NCI-H1417 treated with DMSO at 0.1 percent for 48 hours (cell line): ENCODE measurements at places on chromosomes 16 and 17.

DNA sequence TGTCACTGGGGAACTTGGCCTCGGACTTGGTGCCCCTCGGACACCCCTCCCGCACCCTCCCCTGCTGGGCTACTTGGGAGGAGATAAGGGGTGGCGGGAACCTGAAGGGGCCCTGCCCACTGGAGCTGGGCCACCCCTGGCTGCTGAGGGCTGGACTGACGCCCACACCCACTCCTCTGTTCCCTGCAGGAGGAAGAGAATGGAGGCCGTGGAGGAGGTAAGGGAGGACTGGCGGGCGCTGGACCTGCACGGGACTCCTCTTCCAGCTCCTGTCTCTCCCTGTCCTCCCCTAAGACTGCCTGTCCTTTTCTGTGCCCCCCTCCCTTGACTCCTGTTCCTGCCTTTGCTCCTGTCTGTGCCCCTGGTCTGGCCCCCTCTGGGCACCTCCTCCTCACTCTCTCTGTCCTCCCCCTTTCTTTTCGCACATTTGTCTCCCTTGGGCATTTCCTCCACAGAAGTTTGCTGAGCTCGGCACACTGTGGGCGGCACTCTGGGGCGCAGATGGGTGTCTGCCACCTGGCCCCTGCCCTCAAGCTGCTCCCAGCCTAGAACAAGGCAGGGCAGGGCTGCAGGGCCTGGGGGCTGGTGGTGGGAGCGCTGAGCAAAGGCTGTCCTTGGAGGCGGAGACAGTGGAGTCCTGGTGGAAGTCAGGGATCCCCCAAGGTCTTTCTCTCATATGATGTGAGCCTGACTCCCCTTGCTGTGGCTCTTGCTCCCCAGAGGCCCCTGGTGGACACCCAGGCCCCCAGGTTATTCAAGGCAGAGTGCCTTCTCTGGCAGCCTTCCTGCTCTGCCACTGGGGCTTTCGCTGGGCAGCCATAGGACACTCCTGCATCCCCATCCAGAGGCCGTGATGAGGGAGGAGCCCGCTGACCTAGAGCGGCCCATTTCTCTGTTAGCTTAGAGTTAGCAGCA is 32.7 kb downstream of the ARHGAP23 start:
- no peak for DNase-seq

DNA sequence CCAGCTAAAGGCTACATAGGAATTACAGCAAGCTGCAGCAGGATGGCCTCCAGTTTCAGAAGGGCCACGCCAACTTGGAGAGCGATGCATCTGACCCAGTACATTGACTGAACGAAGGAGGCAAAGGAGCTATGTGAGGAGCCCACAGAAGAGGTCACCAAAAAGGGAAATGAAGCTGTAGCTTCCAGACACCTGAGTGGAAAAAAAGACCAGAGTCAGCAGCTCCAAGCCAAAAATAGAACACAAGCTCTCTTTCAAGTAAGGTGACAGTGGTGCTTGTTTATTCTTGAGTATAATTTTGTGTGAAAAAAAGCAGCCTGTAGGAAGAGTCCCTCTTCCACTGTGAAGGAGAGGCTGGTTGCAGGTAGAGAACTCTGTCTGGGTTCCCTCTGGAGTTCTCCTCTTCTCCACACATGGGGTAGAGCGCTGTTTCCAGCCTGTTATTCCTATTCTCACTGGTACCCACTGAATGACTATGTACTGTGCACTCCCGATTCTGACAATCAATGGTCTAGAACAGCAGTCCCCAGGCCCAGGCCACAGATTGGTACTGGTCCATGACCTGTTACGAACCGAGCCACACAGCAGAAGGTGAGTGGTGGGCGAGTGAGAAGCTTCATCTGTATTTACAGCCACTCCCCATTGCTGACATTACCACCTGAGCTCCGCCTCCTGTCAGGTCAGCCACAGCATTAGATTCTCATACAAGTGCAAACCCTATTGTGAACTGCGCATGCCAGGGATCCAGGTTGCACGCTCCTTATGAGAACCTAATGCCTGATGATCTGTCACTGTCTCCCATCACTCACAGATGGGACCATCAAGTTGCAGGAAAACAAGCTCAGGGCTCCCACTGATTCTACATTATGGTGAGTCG is 15.1 kb downstream of the CCL4 start:
- no peak for DNase-seq

- DNase-seq = no peak
Observed at GRCh38 chr17:42358434-42358833, 29.8 kb downstream of the STAT3 start.

- no peak for DNase-seq
Observed at GRCh38 chr17:49148171-49148570, 15.6 kb downstream of the B4GALNT2 start.

GRCh38 chr16:85104821-85105391 is 7.4 kb downstream of the CIBAR2 start:
- DNase-seq = no peak

GRCh38 chr16:56915336-56916119 is 16.4 kb upstream of the HERPUD1 start:
- DNase-seq = no peak

DNA sequence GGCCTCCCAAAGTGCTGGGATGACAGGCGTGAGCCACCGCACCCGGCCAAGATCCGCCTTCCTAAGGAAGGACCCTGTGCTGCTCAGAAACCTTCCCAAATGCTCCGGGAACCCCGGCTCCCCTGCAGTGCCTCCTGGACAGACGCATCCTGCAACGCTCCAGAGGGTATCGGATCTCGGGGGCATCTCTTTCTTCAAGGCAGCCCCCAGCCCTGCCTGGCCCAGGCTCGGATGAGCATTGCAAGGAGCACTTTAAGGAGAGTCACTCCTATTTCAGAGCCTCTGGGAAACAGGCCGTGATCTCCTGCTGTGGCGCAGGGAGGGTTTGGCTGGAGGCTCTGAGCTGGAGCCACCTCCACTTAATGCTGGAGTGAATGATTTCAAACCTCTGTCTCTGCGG is 17.2 kb upstream of the ABR start:
- no peak for DNase-seq

GRCh38 chr17:17422641-17423040 is 54.2 kb upstream of the MED9 start:
- no peak for DNase-seq

GRCh38 chr16:88446061-88446460 is 7.0 kb upstream of the ZFPM1 start:
- DNase-seq = no peak

GRCh38 chr17:67993998-67994361 is 2.3 kb downstream of the C17orf58 start:
- DNase-seq = no peak

GRCh38 chr16:81861503-81861902 is 82.4 kb downstream of the PLCG2 start:
- DNase-seq = no peak

DNA sequence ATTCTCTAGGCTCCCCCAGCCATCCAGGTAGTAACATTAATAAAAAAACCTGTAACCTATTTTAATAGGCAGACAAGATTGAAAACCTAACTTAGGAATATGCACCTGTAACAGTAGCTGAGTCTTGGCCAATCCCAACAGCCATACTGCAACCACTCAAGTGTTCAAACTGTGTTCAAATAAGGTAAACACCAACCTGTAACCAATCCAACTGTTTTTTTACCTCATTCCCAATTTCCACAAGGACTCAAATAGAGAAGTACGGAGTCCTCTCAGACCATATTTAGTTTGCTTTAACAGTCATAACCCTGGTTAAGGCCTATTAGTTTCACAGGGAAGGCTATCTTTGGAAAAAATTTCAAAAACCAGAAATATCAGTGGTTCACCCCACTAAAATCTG is 40.4 kb upstream of the NOS2 start:
- no peak for DNase-seq

DNA sequence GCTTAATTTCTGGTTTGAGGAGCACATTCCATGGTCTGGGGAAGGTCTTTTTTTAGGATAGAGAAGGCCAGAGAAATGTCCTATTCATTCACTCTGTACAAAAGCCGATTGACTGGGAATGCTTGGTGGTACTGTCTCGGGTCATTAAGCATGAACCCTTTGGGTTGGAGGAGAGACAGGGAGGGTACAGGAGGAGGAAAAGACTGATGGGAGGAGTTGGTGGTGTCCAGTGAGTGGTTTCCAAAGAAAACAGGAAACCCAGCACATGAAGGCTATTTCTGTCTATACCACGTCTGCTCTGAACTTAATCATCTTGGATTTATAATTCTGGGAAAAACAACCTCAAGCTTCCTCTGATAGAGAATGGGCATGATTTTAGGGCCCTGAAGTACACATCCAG is 111.9 kb downstream of the XYLT1 start:
- DNase-seq = no peak

- DNase-seq = no peak
Observed at GRCh38 chr17:14199601-14200000, 37.1 kb downstream of the CDRT15 start.

- no peak for DNase-seq
Observed at GRCh38 chr16:86505899-86506864, 4.1 kb upstream of the FOXF1 start.

DNA sequence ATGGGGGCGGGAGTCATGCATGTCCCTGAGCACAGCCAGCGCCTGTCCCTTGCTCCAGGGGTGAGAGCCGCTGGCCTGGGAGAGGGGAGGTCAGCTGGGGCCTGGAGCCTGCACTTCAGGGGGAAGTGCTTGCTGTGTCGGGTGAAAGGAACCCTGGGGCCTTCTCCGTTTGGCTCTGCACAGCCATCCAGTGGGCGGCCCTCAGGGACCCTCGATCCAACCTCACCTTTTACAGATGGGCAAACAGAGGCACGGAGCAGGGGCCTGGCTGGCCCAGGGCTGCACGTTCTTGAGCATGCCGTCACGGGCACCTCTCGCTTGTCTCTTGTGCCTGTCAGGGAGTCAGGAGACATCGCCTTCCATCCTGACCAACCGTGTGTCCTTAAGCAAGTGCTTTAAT is 1.8 kb downstream of the SNX20 start:
- DNase-seq = no peak
